ENCODE measurements at places on chromosomes 6 and 20.

GRCh38 chr20:31713312-31714273 is 9.1 kb downstream of the BCL2L1 start:
- DNase-seq = no peak

DNA sequence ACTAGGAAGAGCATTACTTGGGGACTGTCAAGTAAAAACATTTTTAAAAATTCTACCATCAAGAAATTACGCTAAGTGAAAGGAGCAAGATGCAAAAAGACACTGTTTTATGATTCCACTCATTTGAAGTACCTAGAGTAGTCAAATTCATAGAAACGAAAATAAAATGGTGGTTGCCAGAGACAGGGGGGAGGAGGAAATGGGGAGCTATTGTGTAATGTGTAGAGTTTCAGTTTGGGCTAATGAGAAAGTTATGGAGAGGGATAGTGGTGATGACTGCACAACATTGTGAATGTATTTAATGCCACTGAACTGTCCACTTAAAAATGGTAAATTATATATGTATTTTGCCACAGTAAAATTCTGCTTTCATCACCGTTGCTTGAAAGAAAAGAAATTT is 83.8 kb downstream of the UST start:
- DNase-seq = no peak

GRCh38 chr6:159260208-159260607 is 91.0 kb downstream of the FNDC1 start:
- no peak for DNase-seq

DNA sequence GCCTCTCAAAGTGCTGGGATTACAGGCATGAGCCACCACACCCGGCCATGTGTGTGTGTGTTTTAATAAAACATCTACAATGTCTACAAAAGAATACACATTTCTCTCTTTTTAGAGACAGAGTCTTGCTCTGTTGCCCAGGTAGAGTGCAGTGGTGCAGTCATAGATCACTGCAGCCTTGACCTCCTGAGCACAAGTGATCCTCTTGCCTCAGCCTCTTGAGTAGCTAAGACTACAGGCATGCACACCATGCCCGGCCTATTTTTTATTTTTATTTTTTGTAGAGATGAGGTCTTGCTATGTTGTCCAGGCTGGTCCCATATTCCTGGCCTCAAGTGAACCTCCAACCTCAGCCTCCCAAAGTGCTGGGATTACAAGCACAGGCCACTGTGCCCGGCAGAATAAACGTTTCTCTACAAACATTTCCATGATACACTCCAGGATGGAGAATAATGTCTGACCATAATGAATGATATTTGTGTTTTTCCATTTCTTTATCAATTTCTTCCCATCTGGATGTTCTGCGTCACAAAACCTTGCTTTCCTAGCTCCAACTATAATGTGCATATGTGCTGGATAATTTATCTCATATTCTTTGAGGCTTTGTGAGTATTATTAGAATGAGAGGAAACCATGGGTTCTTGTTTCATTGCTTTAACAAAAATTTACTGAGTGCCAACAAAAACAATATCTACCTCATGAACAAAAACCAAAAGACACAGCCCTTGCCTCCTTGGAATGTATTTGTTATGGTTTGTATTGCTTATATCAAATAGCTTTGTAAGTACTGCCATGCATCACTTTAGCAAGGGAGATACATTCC is 28.6 kb upstream of the CCN2 start:
- DNase-seq = no peak

GRCh38 chr6:150640556-150641209 is 41.0 kb downstream of the PLEKHG1 start:
- DNase-seq = no peak

GRCh38 chr6:47250302-47250701 is 59.4 kb downstream of the TNFRSF21 start:
- no peak for DNase-seq

DNA sequence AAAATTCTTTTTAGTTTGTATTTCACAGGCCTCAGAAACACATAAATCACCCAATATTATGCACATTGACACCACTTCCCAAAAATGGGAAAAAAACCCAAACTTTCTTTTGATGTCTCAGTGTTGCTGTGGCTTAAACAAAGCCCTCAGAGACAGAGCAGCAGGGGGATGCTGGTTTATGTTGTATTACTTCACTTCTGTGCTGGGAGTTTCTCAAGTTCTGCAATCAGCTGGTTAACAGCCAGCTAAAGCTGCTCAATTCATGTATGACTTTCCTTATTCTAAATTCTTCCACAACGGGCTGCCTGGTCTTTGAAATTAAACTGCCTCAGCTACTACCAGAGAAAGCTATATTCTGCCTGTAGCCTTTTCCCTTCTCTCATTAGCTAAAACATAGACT is 5.6 kb downstream of the FILIP1 start:
- no peak for DNase-seq

GRCh38 chr6:113137426-113137825 is 719.7 kb upstream of the MARCKS start:
- no peak for DNase-seq

GRCh38 chr6:28257042-28257441 is 2.1 kb upstream of the NKAPL start:
- DNase-seq = no peak

DNA sequence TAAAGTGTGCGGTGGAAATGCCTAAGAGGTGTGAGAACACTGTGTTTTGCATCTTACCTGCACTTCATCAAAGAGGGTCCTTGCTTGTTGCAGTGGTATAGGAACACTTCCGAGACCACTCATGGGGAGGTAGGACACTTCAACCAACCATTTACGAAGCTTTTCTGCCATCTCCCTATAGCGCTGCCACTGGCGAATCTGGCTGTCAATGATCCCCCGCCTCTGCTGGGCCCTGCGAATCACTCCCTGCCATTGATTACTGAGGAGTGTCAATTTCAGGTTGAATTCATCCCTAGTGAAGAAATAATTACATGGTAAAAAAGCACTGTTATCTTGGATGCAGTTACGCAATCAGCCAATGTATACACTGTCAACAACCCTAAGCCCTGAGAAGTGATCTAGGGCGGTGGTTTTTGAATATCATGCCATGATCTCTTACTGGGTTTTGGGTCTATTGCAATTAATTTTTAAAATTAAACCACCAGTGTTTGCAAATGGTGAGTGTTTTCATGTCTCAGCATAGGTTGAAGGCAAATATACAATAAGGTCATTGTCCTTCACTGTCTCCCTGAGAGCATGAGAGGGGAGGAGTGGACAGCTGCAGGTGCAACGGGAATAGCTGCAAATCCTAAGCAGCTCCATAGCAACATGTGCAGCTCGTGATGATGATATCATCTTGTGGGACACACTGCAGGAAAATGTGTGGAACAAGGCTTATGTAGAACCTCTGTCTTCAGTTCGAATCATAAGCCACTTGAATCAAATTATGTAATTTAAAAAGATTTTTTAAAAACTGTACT is 400.6 kb downstream of the ESR1 start:
- no peak for DNase-seq

DNA sequence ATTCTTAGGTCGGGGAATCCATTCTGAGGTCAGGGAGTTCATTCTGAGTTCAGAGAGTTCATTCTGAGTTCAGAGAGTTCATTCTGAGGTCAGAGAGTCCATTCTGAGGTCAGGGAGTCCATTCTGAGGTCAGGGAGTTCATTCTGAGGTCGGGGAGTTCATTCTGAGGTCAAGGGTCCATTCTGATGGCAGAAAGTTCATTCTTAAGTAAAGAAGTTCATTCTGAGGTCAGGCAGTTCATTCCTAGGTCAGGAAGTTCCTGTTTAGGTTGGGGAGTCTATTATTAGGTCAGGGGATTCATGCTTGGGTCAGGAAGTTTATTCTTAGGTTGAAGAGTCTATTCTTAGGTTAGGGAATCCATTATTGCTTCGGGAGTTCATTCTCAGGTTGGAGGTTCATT is 16.5 kb upstream of the NXT1 start:
- DNase-seq = no peak

- no peak for DNase-seq
Observed at GRCh38 chr6:116101302-116101718, 657 bp downstream of the NT5DC1 start.
